ENCODE measurements at places on chromosomes 3 and 15.

DNA sequence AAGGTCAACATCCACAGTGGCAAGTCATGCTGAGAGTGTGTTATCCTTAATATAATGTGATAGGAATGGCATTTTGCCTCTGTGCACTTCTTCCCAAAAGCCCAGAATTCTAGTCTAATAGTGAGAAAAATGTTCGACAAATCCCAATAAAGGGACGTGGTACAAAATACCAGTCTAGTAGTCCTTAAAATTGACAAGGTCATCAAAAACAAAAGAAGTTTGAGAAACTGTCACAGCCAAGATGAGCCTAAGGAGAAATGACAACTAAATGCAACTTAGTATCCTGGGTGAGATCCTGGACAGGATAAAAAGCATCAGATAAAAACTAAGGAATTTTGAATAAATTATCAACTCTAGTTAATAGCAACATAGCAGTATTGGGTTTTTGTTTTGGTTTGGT is 14.4 kb upstream of the ATP13A4 start:
- no peak for DNase-seq

DNA sequence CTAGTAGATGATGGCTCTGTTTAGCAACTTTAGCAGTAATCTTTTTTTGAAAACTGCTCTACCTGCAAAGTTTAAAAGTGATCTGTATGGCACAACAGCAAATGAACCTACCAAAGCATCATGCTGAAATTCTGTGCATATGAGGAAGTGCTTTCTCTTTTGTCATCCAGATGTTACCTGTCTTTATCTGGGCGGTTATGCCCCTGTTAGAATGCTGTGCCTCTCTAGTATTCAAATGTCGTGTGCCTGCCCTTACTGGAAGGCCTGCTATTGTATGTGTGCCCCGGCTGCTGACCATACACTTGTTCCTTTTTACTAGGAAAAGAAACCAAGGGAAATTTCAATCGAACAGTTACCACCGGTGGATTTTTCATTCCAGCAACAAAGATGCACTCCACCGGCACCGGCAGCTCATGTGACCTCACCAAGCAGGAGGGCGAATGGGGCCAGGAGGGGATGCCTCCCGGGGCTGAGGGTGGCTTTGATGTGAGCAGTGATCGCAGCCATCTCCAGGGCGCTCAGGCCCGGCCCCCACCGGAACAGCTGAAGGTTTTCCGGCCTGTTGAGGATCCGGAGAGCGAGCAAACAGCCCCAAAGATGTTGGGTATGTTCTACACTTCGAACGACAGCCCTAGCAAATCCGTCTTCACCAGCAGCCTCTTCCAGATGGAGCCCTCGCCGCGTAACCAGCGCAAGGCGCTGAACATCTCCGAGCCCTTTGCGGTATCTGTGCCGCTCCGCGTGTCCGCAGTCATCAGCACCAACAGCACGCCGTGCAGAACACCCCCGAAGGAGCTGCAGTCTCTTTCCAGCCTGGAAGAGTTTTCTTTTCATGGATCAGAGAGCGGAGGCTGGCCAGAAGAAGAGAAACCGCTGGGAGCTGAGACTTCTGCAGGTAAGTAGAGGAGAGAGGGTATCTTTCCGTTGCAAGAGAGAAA is 61.6 kb downstream of the TMEM39A start:
- DNase-seq, result no peak

- no peak for DNase-seq
Observed at GRCh38 chr3:176867681-176868663, 329.3 kb downstream of the TBL1XR1 start.

- DNase-seq, result no peak
Observed at GRCh38 chr3:27081992-27082607, 287.1 kb downstream of the NEK10 start.

DNA sequence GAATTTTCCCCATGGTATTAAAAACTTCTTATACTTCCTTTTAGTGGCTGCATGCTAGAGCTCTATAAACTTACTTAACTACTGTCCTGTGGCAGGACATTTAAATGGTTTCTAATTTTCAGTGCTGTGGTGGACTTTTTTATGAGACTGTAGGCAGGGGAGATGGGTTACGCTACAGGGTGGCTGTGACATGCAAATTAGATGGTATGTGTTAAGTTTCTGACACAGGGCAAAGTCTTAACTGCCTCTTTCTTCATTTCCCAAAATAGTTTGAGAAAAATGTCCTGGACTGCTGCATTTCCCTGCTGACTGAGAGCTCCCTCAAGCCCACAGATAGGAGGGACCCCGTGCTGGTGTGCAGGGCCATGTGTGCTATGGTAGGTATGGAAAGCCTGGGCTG is 22.0 kb downstream of the TGM4 start:
- DNase-seq, result no peak

GRCh38 chr15:81235276-81236123 is 38.8 kb downstream of the IL16 start:
- no peak for DNase-seq

DNA sequence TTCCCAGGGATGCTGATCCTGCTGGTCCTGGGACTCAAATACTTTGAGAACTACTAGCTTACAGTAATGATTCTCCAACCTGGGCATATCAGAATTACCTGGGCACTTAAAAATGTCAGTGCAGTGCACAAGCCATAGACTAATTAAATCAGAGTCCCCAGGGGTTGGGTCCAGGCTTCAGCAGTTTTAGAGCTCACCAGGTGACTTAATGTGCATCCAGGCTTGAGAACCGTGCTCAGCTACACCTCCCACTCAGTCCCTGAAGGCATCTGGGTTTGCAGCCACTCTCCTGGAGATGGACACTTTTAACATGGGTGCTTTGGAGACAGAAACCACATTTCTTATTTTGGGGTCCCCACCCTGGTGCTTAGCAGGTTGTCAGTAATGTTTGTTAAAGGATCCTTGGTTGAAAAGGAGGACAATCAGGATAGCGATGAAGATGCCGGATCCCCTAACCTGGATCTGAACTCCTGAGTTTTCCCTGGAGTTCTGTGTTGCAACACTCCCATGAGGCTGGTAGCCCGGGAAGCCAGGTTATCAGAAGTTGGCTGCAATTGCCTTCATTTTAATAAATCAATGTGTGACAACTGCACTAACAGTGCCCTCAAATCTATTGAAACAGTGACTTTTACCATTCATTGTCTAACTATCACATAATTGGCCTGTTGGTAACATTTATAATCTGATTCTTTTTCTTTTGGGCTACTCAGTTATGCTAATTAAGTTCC is 48.1 kb downstream of the BFSP2 start:
- DNase-seq, result no peak

GRCh38 chr3:185582236-185582635 is 3.9 kb upstream of the SENP2 start:
- DNase-seq, result no peak

GRCh38 chr3:126371096-126371705 is 14.0 kb upstream of the KLF15 start:
- DNase-seq, result no peak

DNA sequence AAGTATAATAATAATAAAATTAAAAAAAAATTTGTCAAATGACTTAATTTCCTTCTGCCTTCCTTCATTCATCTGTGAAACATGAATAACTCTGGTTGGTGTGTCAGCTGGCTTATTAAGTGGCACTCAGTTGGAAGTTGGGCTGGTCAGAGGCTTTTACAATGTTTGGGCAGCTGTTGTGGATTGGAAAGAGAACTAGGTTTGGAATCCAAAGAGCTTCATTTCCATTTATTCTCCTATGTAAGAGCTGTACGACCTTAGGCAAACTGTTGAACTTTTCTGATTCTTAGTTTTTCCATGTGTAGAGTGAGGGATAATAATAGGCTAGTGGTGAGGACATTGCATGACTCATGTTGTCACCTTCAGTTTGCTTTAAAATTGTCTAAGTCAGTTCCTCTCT is 606.7 kb downstream of the PDCD6IP start:
- no peak for DNase-seq

DNA sequence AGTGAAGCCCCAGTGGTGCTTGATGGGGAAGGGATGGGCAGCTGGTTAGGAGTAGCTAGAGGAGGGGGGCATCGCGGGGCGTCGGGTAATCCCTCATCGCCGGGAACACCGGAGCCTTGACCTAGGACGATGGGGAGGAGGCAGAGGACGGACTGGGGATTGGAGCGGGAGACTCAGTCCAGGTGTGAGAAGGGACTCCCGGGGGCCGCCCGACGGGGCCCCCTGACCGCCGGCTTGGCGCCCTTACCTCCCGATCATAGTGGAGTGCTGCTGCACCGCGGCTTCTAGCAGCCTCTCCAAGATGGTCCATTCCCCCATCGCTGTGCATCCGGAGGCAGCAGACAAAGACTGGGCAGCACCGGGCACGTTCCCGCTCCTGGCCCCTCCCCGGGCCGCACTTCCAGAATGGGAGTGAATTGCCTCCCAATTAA is 612 bp downstream of the GJD2 start:
- DNase-seq, result no peak

GRCh38 chr15:43230640-43231115 is 9.9 kb upstream of the EPB42 start:
- DNase-seq, result no peak

GRCh38 chr15:27797765-27798164 is 301.4 kb downstream of the OCA2 start:
- DNase-seq, result no peak

DNA sequence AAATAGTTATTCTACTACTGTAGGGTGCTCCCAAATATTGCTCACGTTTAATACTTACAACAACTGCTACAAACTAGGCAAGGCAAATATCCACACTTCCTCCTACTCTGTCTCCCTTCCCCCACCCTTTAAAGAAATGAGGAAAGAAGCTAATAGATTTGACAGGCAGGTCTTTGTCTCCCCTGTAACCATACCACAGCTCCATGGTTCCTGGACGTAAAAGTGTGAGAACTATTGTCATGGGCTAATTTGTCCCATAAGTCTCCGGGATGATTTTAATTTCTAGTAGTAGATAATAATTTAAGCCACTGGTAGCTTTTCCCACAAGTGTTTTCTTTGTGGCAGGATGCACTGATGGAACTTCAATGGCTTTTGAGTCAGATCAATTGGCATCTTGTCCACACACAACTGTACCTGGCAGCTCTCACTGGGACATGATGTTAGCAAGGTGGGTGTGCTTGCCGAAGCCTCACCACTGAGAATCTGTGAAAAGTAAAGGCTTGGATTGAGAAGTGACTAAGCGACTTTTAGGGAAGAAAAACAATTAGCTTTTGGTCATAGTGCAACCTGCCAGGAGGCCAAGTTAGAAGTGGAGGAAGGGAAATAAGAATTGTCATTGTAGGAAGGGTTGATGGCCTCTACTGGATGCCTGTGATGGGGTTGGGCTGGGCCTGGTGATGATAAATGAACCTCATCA is 1.4 kb upstream of the CPOX start:
- no peak for DNase-seq

Data from substantia nigra (tissue), 51 donors.